ENCODE measurements at places on chromosomes 2 and 18.

DNA sequence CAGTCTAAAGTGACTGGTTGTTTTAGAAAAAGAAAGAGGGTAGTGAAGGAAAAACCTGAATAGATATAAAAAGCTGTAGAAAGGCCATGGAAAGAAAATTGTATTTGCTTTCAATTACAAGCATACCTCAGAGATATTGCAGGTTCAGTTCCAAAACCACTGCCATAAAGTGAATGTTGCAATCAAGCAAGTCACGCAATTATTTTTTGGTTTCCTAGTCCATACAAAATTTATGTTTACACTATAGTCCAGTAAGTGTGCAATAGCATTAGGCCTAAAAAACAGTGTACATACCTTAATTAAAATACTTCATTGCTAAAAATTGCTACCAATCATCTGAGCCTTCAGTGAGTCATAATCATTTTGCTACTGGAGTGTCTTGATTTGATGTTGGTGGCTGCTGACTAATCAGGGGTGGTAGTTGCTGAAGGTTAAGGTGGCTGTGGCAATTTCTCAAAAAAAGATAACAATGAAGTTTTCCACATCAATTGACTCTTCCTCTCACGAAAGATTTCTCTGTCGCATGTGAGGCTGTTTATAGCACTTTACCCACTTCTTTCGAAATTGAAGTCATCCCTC is 2003.8 kb upstream of the PIK3C3 start:
- DNase-seq = no peak

- no peak for DNase-seq
These were observed 603.3 kb upstream of the NXPH2 start for GRCh38 chr2:139383532-139383931.

- DNase-seq = no peak
These were observed 27.9 kb upstream of the RPE start for GRCh38 chr2:209974576-209974975.

DNA sequence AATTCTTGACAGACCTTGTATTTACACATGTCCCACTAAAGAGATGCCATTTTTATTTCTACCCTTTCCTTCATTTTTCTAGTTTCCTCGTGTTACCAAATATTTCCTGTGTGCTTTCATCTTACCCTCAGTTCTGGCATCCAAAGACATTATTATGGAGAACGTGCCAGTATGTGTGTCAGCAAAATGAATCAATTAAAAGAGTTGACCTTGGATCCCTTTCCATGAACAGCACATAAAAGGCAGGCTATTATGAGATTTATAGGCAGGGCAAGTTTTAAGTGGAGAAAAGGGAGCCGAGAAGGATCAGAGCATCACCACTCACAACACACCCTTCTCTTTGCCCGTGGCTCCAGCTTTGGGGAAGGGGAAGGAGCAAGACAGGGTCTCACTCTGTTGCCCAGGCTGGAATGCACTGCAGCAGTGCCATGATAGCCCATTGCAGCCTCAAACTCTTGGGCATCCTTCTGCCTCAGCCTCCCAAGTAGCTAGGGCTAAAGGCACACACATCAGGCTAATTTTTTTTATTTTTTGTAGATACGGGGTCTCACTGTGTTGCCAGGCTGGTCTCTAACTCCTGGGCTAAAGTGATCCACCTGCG is 149.9 kb downstream of the GFPT1 start:
- DNase-seq = no peak

DNA sequence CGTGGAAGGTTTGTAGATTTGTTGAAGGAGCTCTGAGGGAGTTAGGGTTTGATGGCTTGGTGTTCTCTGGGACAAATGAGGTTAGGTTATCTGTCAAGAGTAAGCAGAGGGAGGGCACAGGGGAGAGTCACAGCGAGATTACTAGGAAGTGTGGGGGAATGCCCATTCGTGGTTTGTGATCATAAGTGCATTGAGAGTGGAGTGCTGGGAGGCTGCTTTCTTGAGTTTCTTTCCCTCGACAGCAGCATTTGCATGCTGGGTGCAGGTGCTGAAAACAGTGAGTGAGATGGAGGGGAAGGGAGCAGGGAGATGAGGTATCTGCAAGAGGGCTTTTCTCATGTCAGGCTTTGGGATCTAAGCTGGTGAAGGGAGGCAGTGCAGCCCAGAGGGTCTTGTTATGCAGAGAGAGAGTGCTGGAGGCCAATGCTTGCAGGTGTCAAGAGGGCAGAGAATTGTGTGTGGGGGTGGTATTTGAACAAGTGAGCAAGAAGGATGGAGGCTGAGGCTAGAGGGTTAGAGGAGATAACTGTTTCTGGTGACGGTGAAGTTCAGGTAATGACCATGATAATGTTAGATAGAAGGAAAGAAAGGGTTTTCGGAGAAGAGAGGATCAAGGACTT is 8.8 kb downstream of the RALB start:
- no peak for DNase-seq

DNA sequence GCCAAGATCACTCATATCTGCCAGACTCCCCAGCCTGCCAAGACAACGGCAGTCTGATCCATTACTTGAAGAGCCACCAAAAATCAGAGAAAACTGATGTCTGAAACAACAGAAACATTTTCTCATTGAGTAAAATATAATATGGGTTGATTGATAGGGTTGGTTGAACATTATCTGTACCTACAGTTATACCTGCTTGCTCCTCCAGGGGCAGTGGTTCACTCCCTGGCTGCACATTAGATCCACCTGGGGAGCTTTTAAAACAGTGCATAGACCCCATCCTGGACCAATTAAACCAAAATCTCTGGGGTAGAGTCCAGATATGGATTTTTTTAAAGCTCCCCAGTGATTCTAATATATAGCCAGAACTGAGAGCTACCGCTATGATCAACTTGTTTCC is 43.6 kb upstream of the SLC14A2 start:
- no peak for DNase-seq

GRCh38 chr2:241087420-241088268 is 14.4 kb downstream of the MTERF4 start:
- DNase-seq = no peak

DNA sequence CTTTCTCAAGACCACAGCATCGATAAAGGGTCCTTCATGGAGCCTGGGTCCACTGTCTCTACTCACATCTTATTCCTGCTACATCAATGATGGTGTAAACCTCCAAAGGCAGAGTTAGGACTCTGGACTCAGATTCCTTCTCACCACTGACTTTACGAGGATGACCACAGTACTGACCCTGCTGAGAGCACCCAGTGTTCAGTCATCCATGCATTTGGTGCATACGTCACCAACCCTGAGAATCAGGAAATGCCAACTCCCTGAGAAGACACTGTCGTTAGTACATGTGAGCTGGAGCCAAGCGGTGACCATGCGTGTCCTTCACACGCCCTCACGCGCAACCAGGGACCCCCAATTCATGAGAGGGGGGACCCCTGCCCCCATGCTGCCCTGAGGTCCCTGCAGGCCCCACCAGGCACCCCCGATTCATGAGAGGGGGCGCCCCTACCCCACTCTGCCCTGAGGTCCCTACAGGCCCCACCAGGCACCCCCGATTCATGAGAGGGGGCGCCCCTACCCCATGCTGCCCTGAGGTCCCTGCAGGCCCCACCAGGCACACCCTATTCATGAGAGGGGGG is 178.4 kb upstream of the TPO start:
- no peak for DNase-seq

DNA sequence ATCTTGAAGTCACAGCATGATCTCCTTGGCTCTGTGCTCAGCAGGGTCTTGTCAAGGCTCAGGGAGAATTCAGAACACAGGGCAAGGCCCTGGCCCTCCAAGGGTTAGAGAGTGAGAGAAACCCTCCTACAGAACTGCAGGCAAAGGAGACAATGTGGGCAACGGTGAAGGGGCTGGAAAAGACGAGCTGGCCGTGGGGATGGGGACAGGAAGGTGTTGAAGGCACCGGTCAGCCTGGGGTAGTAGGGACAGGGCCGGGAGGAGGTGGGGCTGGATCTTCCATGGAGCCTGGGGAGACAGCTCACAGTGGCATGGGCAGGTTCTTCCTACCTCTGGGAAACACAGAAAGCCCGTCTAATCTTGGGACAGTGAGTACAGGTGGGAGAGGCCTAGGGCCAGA is 92.2 kb upstream of the MCFD2 start:
- DNase-seq = no peak

GRCh38 chr2:133063775-133064174 is 393.8 kb upstream of the LYPD1 start:
- DNase-seq = no peak

DNA sequence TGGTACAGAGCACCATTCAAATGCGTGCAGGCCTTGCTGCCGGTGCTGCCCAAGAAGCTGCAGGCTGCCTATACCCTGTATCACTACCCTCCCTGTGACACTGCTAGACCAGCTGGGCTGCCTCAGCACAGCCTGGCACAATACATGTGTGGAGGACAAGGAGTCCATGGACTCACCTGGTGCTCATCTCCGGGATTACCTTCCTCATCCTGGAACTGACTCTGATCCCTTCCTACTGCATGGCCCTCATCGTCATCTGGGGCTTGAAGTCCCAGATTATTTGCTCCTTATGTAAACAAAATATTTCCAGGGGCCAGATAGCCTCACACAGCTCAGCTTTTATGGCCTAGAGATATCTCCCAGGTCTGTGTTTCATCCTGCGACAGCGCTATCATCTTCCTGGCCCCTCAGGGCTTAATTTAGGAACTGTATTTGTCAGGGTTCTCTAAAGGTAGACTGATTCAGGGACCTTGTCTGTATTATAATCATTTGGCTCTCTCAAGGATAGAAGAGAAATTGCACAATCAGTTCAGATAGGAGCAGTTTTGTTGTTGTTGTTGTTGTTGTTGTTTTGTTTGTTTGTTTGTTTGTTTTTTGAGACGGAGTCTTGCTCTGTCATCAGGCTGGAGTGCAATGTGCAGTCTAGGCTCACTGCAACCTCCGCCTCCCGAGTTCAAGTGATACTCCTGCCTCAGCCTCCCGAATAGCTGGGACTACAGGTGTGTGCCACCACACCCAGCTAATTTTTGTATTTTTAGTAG is 42.9 kb downstream of the WDR75 start:
- no peak for DNase-seq

GRCh38 chr18:12302391-12303147 is 5.5 kb upstream of the TUBB6 start:
- no peak for DNase-seq

DNA sequence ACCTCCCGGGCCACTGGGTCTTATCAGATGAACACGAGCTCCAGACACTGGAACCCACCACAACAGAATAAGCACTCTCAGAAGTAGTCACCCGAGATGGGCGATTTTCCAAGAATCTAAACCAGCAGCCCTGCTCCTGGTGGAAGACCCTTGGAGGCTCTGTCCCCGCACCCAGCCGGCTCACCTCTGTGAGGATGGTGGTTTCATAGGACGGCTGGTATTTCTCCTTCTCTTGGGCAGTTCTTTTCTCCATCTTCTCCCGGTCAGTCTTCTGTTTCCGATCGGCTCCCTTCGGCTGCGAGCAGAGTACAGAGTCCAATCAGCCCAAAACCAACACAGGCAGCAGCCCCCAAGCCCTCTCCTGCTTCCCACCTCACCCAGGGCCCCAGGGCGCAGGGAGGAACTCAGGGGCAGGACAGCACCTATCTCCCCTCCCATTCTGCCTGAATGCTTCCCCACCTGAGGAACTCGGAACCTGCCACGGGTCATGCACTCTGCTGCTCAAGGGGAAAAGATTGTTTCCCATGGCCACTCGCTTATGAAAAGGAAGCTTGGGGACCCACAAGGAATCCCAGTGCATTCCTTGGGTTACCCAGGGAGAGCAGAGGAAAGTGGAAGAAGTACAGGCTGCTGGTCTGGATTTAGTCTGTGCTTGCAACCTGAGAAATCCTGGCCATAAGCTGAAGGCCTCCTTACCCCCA is 42.7 kb downstream of the TFCP2L1 start:
- DNase-seq = no peak
